EL (cell line): ENCODE measurements at places on chromosomes 5 and 9.

- DNase-seq: no peak
These were observed 111.5 kb upstream of the FSTL4 start for GRCh38 chr5:133723651-133724366.

- DNase-seq: peak; percentile 89
These were observed 295.9 kb downstream of the PSAT1 start for GRCh38 chr9:78592811-78593210.

- DNase-seq: no peak
These were observed 124.1 kb downstream of the NXNL2 start for GRCh38 chr9:88659126-88659525.

- DNase-seq: peak; percentile 6
These were observed 28.2 kb downstream of the CNOT6 start for GRCh38 chr5:180522330-180522729.

GRCh38 chr5:67182301-67182790, 14.3 kb downstream of the CD180 start:
- peak; percentile 68 for DNase-seq

DNA sequence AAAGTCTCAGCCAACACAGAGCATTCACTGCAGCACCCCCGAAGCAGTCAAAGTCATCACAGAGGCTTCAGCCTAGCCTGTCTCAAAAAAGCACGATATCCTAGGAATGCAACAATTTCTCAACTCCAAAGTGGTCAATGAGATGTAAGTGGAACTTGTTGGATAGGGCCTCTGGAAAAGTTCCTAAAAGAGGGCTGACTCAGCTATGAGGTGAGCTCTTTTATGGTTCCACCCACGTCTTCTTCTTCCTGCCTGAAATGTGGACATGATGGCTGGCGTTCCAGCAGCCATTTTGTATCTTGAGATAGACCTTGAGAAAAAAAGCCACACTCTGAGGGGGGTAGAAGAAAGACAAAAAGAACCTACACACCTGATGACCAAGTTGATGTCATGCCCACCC, 32.5 kb upstream of the TRIO start:
- DNase-seq: peak; percentile 89

- DNase-seq: no peak
These were observed 24.6 kb downstream of the COL5A1 start for GRCh38 chr9:134666208-134666607.

DNA sequence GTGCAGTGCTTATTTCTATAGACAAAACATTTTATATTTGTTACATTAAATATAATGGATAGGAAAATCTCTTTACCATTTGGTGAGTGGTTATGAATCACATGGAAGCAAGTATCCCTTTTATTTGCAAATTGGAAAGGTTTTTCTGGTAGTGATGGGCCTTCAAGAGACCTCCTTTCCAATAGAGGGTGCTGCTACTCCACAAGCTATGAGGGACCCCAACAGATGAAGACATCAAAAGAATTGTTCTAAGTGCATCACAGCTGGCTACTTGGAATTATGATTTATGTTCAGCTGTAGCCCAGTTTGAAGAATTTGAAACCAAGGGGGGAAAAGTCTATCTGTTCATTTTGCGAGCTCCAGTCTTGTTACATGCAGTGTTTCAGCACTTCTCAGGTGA, 493.7 kb upstream of the SGCD start:
- DNase-seq: no peak
